ENCODE measurements at places on chromosomes 7 and 10.

DNA sequence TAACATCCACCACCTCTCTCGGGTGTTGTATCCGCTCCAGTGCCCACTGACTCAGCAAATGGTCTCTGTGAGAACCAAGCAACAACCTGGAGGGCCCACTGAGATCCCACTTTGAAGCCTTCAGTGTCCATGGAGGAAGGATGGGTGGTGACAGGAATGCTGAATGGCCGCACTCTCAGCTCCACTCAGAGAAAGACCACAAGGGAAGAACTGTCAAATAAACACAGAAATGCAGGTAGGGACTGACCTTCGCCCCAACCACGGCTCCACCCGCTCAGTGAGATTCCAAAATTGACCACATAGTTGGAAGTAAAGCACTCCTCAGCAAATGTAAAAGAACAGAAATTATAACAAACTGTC is 65.8 kb downstream of the VIPR2 start:
- DNase-seq = no peak

DNA sequence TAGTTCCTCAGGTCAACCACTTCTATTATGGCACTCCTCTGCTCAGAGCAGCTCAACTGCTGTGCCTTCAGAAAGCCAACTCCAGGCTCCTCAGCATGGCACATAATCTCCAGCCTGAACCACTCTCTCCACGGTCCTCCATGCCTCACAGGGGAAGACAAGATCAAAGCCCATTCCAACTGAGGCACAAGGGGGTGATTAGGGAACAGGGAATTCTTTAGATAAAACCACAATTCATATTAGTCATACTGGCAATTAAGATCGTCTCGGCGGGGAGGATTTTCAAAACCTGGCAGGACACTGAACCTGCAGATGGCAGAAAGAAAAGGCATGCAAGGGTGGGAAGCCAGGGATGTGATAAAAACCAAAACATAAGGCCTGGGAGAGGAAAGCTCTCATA is 361.6 kb downstream of the FGFR2 start:
- DNase-seq = no peak

GRCh38 chr7:150384406-150385301 is 5.5 kb downstream of the ZNF775 start:
- DNase-seq = peak; percentile 86

- no peak for DNase-seq
These were observed 23.7 kb upstream of the LIMK1 start for GRCh38 chr7:74059681-74060588.

- peak; percentile 48 for DNase-seq
These were observed 3.7 kb upstream of the HDAC9 start for GRCh38 chr7:18491871-18492270.

GRCh38 chr10:71283410-71283809 is 35.6 kb upstream of the SLC29A3 start:
- DNase-seq = no peak

GRCh38 chr7:8064828-8065227 is 96.2 kb downstream of the GLCCI1 start:
- DNase-seq = no peak

DNA sequence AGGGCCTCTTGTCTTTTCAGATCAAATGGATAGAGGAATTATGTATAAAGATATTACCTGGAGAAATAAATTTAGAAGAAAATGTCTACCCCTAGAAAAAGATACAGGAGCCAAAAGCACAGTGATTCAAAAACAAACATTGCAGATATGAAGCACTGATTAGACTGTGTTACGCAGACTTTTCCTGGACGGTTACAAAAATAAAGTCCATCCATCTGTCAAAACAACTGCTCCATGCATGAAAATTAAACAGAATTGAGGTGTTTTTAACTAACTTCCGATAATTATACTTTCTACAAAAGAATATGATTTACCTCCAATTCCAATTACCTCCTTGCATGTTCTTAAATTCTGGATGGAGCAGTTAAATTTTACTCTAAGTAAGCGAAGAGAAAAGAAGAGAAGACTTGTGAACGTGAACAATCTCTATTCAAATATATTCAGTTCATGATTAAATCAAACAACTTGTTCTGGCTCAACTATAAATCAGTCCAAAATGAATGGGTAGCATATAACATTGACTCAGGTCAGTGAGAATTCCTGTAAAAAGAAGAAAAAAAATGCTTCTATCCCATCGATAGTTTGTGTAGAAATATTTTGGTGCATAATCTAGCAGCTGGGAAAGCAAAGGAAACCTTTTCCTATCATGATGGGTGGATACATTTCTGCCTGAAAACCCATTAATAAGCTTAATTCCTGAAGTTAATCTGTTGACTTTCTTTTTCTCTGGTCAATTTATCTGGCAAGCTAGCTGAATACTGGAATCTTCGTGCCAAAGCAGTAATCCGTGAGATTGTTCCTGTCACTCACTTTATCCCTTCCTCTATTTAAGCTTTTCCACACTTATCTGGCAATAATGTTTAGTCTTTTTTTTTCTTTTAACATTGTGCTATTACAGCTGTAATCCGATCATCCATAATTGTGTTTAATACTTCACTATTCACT is 80.4 kb downstream of the SEMA3A start:
- no peak for DNase-seq

DNA sequence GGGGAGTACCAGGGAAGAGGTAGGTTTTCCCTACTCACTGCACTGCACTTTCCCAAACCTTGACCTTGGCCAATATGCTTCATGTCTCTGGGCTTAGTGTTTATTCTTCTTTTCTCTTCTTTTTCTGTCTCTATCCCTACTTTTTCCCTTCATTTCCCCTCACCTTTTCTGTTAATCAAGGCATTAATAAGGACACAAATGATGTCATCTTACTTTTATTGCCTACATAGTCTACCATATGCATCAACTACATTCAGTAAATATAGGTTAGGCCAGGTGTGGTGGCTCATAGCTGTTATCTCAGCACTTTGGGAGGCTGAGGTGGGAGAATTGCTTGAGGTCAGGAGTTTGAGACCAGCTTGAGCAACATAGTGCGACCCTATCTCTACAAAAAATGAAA is 13.0 kb upstream of the ZNF503 start:
- DNase-seq = no peak

GRCh38 chr10:14681305-14681704 is 93.4 kb downstream of the FAM107B start:
- no peak for DNase-seq

DNA sequence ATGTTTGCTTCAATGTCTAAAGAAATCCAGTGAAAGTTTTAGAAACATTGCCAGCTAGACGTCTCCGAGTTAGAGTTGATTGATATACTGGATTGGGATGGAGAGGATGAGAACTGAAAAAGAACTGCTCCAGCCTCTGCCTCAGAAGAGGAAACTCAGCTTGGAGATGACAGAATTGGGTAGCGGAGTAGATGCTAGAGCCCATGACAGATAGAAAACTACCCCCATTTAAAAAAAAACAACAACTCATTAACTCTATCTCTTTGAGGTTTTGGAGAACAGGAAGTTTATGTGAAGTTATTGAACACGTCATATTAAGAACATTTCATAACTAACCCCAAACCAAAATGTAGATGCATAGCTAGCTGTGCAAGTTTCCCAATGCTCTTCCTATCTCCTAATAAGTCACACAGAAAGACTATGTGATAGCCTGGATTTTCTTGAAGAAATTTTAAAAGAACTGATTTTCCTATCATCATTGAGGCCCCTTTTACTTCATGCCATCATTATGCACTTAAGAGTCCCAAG is 28.3 kb upstream of the AFAP1L2 start:
- peak; percentile 10 for DNase-seq

GRCh38 chr7:99035723-99036545 is 108.0 kb downstream of the SMURF1 start:
- no peak for DNase-seq

- DNase-seq = no peak
These were observed 264.2 kb downstream of the GLI3 start for GRCh38 chr7:41972776-41973175.

GRCh38 chr10:126504761-126505112 is 116.5 kb upstream of the ADAM12 start:
- DNase-seq = no peak

DNA sequence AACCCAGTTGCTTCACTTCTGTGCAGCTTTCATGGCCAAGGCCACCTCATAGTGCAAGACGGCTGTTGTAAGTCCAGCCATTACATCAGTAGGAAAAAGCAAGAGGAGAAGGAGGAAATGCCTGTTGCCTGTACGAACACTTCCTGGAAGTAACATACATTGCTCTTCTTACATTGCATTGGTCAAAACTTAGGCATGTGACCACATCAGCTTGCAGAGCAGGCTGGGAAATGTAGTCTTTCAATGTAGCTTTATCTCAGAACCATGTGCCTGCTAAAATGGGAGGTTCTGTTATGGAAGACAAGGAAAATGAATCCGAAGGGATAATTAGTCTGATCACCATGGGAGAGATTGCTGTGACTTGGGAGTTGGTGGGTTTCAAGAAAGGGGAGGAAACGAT is 4.3 kb downstream of the SLC29A3 start:
- peak; percentile 49 for DNase-seq

DNA sequence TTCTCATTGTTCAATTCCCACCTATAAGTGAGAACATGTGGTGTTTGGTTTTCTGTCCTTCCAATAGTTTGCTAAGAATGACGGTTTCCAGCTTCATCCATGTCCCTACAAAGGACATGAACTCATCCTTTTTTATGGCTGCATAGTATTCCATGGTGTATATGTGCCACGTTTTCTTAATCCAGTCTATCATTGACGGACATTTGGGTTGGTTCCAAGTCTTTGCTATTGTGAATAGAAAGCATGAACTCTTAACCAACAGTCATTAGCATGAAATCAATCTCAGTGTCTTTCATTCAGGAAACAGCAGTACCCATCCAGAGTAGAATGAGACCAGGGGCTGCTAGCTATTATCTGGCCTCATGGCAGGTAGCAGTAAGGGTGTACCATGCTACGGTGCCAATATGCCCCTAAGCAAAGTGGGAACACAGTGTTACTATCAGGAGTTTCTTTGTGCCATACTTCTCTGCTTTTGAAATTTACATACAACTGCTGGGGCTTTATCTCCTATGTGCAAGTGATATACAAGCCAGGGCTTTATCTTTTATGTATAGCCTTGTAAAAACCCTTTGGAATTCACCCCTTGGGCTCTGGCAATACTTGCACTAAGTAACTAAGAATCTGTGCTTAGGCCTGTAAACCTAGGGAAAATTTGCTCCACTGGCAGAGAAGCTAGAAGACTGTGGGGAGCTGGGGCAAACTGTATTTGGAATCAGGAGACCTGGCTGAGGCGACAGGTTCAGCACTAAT is 5.4 kb downstream of the PON2 start:
- DNase-seq = no peak

DNA sequence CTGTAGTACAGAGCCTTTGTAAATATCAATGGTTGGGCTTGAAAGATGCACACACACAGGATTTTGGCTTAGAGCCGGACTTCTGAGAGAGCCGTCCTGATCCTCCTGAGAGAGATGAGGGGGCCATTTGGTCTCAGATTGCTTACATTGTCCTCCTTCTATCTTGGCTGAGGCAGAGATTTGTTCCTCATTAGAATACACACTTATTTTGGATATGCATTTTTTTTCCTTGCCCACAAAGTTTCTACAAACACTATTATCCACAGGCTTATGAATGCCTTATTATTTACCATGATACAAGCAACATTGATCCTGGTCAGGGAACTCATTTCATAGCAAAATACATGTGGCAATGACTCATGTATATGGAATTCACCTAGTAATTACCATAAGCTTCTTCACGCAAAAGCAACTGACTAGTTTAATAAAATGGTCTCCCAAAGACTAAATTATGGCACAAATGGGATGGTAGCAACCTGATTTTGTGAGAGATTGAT is 175.3 kb downstream of the MDFIC start:
- no peak for DNase-seq

GRCh38 chr7:88090671-88091070 is 129.2 kb downstream of the SRI start:
- no peak for DNase-seq

DNA sequence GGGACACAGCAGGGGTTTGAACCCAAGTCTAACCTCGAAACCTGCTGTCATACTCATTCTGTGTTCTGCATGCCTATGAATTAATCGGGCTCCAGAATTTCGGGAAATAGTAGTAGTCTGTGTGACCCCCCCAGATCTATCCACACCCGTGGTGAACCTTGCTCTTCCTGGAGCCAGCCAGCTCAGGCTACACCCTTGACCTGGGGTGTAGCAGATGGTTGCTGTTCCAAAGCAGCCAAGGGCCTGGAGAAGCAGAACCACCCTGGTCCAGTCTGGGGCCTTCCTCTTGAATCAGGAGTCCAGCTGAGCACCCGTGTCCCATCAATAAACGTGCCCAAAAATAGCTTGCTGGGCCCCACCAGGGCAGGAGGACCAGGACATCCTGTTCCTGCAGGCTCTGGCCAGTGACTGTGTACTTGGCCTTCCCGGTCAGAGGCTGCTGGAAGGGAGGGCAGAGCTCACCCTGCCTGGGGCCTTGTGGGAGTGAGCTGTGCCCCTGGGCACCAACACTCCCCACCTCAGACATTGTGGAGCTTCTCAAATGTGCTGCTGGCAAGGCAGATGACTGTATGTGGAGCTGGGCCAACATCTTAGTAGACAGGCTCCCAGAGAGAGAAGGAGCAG is 101.2 kb upstream of the ZNF716 start:
- DNase-seq = no peak

DNA sequence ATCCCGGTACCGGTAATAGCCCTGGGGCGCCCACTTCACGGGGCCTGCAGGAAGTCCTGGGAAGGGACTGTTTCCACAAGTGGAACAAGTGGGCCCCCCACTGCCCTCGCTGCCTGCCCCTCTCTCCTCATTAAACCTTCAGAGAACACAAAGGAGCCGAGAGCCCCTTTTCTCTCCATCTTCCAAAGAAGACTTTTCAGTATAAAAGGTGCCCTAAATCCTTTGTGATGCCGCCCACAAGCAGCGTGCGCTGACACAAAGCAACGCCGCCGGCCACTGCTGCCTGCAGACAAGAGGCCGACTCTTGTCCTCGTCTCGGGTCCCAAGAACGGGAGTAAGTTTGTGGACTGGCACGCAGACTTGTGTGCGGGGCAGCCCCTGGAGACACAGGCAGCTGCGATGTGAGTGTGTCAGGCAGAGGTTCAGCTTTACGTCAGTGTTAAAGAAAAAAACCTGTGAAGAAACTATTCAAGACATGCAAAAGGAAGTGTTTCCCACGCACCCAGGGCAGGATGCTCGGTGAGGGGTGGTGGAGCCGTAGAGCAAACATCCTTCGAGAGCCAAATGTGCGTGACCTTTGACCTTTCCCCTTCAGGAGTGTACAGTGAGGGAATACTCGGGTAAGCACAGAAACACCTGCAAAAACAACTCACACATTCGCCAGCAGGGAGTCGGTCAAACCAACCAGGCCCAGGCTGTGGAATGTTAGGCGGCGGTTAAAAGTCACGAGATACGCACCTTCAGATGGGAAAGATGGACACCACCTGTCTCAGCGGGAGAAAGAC is 118.2 kb downstream of the VIPR2 start:
- no peak for DNase-seq

DNA sequence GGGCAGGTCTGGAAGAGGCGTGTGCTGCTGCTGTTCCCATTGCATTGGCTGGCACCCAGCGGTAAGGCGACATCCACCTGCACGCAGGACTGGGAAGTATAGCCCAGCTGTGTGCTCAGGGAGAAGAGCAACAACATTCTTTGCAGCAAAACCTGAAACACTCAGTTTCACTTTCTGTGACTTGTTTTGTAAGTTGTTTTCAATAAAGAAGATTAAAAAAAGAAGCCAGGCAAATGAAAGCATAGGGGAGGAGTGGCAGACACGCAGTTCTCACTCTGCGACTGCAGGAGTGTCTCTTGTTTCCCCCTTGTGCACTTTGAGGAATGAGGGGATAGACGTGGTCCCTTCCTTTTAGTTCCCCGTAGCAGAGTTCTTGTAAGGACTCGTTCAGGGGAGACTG is 5.8 kb downstream of the FBH1 start:
- DNase-seq = no peak

GRCh38 chr10:44786286-44786850 is 124.8 kb upstream of the TMEM72 start:
- DNase-seq = no peak
